ENCODE measurements at places on chromosomes 11 and 22.
A peak's percentile ranks its signal among the peaks of the same experiment; 100 is the strongest.

- no peak for DNase-seq
Observed at GRCh38 chr11:110329445-110329844, 33.0 kb upstream of the RDX start.

- DNase-seq: no peak
Observed at GRCh38 chr11:61551634-61552033, 29.2 kb downstream of the SYT7 start.

- DNase-seq: peak; percentile 33
Observed at GRCh38 chr22:32413719-32414118, 1.7 kb upstream of the RTCB start.

GRCh38 chr22:17199003-17199731 is 20.1 kb downstream of the ADA2 start:
- peak; percentile 49 for DNase-seq

DNA sequence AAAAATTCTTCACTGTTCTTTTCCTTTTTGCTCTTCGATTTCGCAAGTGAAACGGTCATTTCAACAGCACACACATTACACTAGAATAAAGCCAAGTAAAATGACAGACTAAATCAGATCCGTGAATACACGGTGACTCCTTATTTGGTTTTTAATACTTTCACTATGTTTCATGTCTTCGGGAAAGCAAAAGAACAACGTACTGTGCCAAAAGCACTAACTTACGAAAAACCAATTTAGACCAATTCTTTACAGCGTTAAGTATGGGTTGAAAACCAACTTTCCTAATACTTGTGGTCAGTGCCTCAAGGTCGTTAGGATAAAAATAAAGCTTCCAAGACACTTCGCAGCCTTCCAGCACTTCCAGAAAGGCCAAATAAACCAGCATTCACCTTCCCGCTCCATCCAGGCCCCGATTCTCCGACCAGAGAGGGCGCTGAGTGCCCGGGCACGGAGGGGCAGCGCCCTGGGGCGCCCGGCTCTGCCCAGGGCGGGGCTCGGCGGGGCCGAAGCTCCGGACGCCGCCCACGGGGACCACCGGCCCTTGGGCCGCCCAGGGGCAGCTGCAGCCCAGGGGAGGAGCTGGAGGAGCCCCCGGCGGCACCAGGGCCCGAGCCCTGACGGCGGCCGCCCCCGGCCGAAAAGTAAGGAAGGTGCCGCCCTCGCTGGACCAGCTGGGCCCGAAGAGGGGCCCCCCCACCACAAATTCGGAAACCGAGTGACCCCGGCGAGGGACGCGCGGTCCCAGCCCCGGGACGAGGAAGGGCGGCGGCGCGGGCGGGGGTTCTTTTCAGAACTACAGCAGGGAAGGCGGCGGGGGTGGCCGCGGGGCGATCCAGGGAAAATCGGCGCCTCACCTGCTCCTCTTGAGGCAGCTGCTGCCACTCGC is 499 bp downstream of the ATL3 start:
- DNase-seq: peak; percentile 69

- no peak for DNase-seq
Observed at GRCh38 chr22:47304854-47305253, 542.4 kb downstream of the TBC1D22A start.

GRCh38 chr22:30541961-30542810 is 4.4 kb downstream of the SEC14L6 start:
- no peak for DNase-seq

- DNase-seq: no peak
Observed at GRCh38 chr11:97850701-97851100, 1170.0 kb upstream of the CNTN5 start.

GRCh38 chr11:9362393-9362863 is 22.0 kb upstream of the IPO7 start:
- DNase-seq: peak; percentile 19

DNA sequence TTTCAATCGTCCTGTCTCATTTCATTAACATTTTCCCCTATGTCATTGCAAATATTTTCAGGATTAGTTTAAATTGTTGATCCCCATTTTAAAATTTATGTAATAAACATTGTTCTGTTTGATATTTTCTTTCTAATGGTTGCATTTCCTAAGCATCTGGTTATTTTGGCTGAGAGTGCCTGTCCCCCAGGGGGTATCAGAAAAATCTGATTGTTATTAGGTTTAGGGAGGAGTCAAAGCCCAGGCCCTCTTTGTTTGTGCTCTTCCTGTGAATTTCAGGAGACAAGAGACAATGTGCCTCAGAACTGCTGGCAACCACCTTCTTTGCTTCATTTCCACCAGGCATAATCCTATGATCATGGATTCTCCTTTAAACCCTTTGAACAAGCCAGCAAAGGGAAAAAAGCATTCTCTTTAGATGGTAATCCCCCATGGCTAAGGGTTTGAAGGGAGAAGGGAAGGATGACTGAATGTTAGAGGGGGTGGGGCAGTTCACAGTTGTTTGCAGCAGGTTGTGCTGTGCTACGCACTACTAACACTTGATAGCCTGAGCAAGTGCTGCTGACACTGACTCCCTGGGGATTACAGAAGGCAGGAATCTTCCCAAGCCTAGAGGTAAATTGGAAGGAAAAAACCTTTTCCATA is 462.4 kb upstream of the LRRC4C start:
- DNase-seq: no peak

GRCh38 chr22:36773935-36774334 is 2.0 kb downstream of the IFT27 start:
- peak; percentile 19 for DNase-seq

DNA sequence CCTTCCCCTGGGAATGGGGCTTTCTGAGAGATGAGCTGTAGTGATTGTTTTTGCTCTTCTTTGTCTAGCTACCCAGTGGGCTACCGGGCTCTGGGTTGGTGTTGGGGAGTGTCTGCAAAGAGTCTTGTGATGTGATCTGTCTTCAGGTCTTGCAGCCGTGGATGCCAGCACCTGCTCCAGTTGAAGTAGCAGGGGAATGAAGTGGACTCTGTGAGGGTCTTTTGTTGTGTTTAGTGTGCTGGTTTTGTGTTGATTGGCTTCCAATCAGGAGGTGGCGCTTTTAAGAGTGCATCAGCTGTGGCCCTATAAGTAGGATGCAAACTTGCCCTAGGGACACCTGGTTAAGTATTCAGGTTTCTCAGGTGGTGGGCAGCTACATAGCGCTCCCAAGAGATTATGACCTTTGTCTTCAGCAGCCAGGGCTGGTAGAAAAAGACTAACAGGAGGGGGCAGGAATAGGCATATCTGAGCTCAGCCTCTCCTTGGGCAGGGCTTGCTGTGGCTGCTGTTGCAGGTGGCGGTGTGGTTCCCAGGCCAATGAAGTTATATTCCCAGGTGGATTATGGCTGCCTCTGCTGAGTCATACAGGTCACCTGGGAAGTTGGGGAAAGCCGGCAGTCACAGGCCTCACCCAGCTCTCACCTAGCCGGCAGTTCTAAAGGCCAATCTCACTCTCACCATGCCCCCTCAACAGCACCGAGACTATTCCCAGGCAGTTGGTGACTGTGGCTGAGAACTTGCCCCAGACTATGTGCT is 315.7 kb upstream of the C11orf87 start:
- no peak for DNase-seq

DNA sequence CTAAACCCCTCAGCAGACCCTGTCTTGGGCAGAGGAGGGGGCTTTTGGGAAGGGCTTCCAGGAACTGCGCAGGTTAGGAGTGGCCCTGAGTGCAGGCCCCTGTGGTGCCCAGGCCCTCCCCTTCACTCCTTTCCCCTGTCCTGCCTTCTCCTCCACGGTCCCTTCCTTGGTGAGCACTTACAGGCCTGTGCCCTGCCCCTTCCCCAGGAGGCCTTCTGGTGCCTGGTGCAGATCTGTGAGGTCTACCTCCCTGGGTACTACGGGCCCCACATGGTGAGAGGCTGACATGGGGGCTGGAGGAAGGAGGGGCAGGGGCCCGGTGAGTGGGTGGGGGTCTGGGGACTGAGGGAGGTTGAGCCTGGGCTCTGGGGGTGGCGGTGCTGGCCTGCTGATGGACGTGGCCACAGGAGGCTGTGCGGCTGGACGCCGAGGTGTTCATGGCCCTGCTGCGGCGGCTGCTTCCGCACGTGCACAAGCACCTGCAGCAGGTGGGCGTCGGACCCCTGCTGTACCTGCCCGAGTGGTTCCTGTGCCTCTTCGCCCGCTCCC is 2.6 kb downstream of the TBC1D10C start:
- no peak for DNase-seq

GRCh38 chr11:11243209-11243589 is 109.9 kb downstream of the CSNK2A3 start:
- DNase-seq: no peak

DNA sequence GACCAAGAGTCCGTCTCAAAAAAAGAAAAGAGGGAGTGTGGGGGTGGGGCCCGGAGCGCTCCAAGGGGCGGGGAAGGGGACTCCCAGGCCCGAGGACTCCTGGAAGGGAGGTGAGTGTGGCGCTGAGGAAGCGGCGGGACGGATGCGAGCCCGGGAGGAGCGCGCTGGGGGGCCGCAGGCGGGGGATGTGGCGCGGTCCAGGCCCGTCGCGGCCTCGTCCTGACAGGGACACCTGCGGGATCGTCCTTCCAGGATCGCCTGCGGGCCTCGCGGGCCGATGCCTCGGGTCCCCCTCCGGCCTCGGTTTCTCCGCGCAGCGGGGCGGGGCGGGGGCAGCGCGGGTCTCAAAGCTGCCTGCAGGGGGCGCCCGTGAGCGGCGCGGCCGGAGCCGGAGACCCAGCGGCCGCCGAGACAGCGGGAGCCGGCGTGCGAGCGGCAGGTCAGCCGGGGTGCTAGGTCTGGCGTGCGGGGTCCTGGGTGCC is 3.8 kb upstream of the ADORA2A start:
- no peak for DNase-seq
